Liver (tissue), 10 donors: ENCODE measurements at places on chromosomes 5 and 9. TPM values are rescaled to one million over a fixed set of nuclear protein-coding genes. Genes with fewer than 3 reads are reported as not detected.

DNA sequence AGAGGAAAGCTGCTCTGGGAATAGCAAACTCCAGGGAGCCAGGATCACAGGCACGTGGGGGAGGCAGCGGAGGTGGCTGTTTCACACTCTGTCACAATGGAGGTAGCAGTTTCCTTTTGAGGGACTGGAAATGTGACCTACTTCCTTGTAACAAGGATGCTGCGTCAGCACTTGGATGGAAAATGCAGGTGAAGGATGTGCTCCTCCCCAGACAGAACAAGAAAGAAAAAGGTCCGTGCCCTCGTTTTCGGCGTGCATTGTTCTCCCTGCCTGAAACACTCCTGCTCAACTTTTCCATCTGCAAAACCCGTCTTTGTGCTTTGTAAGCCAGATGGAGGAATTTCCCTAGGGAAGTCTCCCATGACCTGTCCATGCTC, 55.1 kb upstream of the SH3PXD2B start:
- DNase-seq = no peak

DNA sequence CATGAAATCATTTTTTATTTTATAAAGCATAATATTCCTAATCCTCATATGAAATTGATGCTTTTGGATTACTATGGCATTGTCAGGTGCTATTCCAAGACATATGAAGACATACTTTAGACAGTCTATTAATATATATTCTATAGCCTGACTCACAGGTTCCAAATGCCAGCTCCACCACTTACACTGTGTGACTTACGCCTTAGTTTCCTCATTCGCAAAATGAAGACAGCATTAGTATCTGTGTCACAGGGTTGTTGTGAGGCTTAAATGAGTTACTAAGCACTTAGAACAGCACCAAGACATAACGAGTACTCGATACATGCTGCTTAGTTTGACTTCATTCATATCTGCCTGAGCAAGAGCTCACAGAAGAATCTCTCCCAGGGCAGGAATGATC, 132.2 kb upstream of the PTGER4 start:
- DNase-seq = no peak

- DNase-seq = no peak
Observed at GRCh38 chr5:150753463-150753862, 5.4 kb downstream of the DCTN4 start.

- no peak for DNase-seq
Observed at GRCh38 chr9:71990466-71990865, 69.9 kb downstream of the C9orf57 start.

Gene IFNA16
- not detected for total RNA-seq

Gene TAF11L9
- not detected for total RNA-seq

Gene SLC9A3
- 1.0 TPM for total RNA-seq
